Smooth muscle cell of bladder (primary cell): ENCODE measurements at places on chromosomes 2 and 18. TPM values are rescaled to one million over a fixed set of nuclear protein-coding genes. Genes with fewer than 3 reads are reported as not detected.

RFTN2 gene
- total RNA-seq = 6.9 and 10.5 TPM in 2 replicates

ARHGEF33 gene
- total RNA-seq = 0.57 and 0.74 TPM in 2 replicates

GKN2 gene
- total RNA-seq = not detected in 2 replicates

C1QL2 gene
- total RNA-seq = not detected in 2 replicates

ANKRD62 gene
- total RNA-seq = not detected in 2 replicates

NBAS gene
- total RNA-seq = 118 and 131 TPM in 2 replicates

LYPD6B gene
- 0.18 and 2.0 TPM in 2 replicates for total RNA-seq

ABI2 gene
- total RNA-seq = 21.9 and 25.1 TPM in 2 replicates

TACR1 gene
- total RNA-seq = under 0.01 TPM in 2 replicates

MAB21L4 gene
- not detected in 2 replicates for total RNA-seq

GEN1 gene
- 3.0 and 3.1 TPM in 2 replicates for total RNA-seq

HYCC2 gene
- 6.7 and 7.5 TPM in 2 replicates for total RNA-seq
